AG04450 (cell line): ENCODE measurements at places on chromosomes 7 and 10.

GRCh38 chr10:70312972-70313371, 29.2 kb upstream of the NPFFR1 start:
- no peak for DNase-seq

GRCh38 chr7:115883629-115884028, 146.9 kb downstream of the TFEC start:
- DNase-seq = no peak

- no peak for DNase-seq
Observed at GRCh38 chr10:60200012-60200681, 189.5 kb downstream of the ANK3 start.

- DNase-seq = no peak
Observed at GRCh38 chr7:74495112-74496086, 41.7 kb downstream of the GTF2IRD1 start.

GRCh38 chr10:15223174-15223573, 54.7 kb upstream of the NMT2 start:
- DNase-seq = peak; percentile 77

DNA sequence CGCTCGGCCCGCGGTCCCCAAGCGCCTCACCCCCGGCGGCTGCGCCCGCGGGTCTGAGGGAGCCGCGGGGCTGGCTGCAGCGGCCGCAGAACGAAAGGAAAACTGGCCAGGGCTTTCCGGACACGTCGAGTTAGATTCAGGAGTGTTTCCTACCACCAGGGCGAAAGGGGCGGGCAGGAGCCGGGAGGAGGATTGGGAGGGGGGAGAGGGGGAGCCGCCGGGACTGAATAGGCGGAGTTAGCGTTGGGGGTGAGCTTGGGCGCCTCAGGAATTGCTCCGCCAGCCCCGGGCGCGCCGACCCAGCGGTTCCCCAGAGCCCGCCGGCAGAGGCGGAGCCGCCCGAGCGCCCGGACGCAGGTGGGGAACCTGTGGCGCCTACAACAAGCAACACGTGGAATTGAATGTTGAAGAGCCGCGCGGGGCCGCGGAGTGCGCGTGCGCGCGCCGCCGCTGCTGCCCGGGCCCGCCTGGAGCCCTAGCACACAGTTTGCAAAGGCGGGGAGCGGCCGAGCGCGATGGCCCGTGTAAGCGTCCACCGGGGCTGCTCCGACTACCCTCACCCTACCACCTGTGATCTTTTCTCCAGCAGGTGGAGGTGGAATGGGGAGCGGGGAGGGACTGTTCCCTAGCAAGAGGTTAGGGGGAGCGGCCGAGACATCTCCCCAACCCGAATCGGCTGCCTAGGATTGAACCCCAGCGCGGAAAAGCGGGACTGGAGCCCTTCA, at the start of gene CADPS2:
CADPS2 (minus strand) TSS at position 104 of the 725 bp plus-strand sequence. CDS start 123 bp downstream, outside the sequence.
- peak; percentile 2 for DNase-seq

GRCh38 chr7:46220066-46220630, 299.1 kb upstream of the IGFBP3 start:
- no peak for DNase-seq

GRCh38 chr7:27109466-27110185, 7.1 kb upstream of the HOXA2 start:
- DNase-seq = no peak

DNA sequence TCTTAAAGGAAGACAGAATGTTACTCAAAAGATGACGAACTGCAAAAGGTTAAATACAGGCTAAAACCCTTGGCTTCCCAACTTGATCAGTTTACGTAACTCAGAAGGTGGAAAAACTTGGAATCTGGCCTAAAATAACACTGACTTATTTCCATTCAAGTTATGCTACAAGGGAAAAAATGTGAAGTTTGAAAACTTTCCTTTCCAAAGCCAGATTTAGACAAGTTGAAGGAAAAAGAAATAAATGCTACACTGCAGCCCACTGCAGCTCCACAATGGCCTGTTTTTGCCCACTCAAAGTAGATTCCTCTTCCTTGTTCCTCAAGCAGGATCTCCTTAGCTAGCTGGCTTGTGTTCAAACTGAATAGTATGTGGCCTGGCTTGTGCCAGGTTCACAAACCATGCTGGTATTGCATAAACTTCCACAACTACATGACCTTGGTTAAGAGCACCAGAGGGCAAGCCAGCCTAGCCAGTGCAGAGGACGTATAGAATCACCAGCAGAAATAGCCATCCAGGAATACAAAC, 166.2 kb downstream of the CPEB3 start:
- peak; percentile 67 for DNase-seq

- DNase-seq = no peak
Observed at GRCh38 chr10:54985732-54986131, 184.7 kb upstream of the PCDH15 start.

GRCh38 chr10:96902731-96903358, 70.7 kb downstream of the LCOR start:
- DNase-seq = no peak

DNA sequence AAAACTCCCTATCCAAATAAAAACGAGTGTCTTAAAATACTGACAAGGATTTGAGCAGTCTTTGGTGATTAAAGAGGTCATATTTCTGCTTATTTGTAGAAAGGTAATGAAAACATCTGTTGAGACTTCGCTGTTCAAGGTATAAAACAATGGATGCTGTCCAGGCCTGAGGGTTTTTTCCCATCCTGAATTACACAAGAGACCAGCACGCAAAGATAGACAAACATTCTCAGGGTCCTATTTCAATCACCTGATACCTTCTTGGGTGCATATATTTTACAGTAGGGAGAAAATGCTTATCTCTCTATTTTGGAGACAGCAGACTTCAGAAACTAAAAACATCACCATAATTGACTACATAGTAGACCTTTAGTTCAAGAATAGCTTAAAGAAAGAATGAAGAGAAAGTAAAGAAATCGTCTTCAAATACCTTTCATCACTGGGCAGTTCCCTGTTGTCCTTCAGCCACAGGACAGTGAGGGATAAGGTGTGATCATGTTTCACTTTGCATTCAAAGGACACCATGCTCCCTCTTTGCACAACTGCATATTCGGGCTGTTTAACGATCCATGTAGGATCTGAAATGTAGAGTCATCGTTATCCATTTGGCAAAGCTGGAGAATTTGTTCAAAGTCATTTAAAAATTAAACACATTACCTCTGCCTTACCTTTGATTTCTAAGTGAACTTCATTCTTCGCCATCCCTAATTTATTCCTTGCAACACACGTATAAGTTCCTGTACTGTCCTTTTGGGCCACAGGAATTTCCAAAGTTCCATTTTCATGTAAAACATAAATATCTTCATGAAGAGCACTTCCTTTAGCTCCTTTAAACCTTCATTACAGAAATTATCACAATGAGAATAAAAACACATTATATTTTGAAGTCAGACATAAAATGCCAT, 63.7 kb upstream of the LAMB4 start:
- DNase-seq = no peak

DNA sequence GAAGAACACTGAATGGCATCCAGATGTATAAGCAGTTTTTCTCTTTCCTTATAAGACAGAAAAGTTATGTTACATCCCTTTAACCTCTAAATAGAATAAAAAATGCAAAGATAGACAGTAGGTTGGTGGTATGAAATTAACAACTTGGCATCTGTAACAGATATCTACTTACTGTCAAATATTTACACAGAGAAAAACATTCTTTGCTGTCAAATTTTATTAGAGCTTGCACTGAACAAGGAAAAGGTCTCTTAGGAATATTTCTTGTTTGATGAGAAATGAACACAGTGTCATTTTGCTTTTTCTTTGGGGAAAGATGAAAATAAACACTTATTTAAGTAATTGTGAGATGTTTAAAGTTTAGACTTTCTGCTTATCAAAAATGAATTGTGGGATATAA, 65.6 kb upstream of the PCDH15 start:
- DNase-seq = no peak

DNA sequence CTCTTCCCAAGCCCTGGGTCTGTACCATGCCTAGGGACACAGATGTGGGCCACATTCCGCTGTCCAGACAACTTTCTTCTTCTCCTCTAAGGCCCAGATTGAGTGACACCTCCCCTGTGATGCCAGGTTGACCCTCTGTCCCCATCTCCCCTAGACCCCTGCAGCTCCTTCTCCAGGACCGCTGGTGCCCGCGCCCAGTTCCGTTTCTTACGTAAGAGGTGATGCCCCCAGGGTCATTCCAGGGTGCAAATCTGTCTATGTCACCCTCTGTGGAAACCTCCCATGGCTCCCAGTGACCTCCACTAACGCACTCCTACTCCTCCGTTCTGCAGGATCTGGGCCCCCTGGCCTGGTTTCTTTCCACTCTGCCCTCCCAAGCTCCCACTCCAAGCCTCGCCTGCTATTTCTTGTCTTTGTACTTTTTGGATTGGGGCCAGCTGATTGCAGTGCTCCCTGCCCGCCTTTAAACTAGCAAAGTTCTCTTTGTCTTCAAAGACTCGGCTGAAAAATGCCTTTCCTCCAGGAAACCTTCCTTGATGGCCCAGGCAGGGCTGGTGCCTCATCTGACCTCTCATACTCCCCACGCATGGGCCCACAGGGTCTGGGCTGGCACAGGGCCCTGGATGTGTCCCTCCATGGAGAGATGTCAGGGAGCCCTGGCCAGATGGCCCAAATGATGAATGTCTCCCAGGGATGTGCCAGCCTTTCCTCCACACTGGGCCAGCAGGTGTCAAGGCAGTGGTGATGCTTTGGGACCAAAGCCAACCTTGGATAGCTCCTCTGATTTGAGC, 21.3 kb upstream of the ELN start:
- DNase-seq = no peak

DNA sequence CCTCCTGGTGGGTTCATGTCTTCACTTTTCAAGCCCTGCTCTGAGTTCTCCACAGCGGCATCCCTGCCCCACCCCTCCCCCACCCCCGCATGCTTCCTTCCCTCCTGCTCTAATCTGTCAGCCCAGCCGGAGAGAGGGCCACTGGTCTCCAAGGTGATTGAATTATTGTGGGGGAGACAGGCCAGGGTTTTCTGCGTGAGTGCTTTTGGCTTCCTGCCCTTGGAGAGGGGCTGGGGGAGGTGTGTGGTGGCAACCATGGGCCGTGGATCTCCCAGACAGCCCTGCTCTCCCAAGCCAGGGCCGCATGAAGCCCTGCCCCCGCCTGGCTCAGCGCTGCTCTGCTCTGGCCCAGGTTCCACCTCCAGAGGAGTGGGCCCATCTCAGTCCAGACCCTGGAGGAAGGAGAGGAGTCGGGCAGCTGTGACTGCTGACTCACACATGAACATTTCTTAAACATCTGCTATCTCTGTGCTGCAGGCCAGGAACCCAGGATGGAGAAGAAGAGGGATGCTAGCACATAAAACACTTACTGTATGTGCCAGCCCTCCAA, 109.9 kb downstream of the ZMIZ1 start:
- DNase-seq = peak; percentile 79

- no peak for DNase-seq
Observed at GRCh38 chr7:144649120-144649519, 186.7 kb downstream of the TPK1 start.

DNA sequence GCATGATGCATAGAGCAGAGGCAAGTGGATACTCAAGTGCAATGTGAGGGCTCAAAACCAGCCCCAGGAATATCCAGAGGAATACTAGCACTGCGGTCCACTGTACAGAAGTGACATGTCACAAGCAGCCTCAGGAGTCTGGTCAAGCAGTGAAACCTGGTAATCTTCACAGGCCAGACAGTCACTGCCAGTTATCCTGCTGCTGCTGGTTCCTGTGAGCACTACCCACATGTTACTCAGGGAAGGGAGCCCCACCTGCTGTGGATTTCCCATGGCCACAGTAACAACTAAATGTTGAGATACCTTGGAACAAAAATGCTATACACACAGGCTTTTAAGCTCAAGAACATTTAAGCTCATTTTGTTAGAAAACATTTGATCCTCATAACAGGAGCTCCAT, 103.0 kb downstream of the RNF133 start:
- DNase-seq = no peak

DNA sequence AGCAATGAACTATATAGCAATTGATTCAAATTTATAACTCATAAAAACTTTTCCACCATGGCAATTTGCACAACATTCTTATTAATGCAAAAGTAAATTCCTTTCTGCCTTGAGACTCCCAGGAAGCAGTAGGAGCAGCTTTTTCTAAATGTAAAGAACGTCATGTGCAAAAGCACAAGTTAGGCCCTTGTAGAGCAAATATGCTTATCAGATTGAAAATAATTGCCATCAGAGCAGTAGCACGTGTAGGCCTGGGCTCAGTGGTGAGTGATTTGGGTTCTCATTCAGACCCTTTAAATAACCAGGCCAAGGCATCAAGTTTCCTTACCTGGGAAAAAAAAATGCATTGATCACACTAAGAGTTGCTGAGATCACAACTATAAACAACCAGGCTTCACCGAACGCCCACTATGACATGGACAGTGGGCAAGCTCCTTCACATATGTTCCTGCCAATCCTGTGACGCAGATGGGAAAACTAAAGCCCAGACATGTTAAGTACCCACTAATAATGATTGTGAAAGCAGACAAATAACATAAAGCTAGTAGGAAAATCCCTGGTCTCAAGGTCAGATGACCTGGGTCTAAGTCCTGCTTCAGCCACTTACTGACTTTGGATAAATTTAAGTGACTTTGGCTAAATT, 22.1 kb upstream of the SAR1A start:
- DNase-seq = no peak

GRCh38 chr7:26992670-26993069, 103.1 kb downstream of the HOXA1 start:
- DNase-seq = no peak

GRCh38 chr7:45421806-45422205, 152.4 kb upstream of the ADCY1 start:
- no peak for DNase-seq

DNA sequence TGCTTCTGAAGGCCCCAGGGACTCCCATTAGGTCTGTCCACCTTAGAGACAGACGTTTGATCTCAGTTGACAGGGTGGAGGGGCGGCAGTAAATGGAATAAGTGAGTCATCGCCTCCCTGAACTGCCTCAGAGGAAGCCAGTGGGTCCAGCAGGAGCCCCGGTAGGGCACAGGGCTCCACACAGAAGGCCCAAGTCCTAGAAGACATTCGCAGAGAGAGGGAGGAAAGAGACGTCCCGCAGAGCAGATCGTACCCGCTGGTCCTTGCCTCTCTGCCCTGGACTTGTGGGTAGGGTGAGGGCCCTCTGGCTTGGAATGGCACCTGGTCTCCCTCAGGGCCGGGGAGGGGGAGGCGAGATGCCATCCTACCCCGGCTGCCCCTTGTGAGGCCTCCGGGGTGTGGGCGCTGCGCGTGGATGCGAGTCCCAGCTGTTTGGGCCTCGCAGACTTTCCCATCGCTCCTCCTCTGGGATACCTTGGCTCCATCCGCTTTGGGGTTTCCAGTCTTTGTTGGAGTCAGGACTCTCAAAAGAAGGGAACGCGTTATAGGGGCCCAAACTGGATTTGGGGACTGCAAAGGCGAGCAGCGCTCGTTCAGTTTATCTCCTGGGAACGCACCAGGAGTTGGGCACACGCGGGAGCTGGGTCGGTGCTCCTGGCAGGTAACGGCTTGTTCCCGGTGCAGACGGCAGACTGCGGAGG, 5.1 kb downstream of the TLX1 start:
- DNase-seq = no peak

GRCh38 chr10:124125305-124126116, 32.1 kb upstream of the CHST15 start:
- DNase-seq = no peak
